ENCODE measurements at places on chromosomes 4 and X.

DNA sequence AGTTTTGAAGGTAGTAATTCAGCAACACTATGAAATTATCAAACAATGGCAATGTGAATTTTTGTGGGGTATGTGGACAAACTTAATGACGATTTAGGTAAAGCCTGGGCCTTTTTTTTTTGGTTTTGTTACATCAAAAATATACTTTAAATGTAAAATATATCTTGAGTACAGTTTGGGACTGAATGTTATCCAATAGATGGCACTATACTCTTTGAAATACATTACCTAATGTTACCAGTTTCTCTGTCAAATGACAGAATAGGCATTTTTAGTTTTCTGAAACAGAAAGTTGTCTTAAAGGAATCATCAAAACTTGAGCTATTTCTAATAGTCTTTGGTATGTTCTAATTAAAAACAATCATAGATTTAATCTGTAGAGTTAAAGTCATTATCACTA, 1651.9 kb downstream of the C4orf33 start:
- DNase-seq = no peak

GRCh38 chrX:110703641-110704040, 92.0 kb downstream of the CHRDL1 start:
- no peak for DNase-seq

- no peak for DNase-seq
Observed at GRCh38 chr4:186689476-186689875, 34.2 kb downstream of the FAT1 start.

DNA sequence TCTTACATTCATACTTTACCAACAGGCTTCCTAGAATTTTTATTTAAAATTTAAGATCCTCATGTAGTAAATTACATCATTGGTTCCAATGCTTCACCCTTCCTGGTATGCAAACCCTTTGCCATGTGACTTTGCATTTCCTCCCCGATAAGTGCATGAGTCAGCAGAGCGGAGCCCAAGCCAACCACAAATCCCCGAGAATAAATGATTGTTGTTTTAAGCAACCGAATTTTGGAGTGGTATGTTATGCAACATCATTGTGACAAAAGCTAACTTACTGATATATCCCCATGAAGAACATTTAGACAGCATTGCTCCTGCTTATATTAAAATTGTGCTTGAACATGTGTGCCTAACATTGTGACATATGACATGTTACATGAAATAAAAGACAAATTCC, 199.4 kb upstream of the DDX53 start:
- DNase-seq = no peak

GRCh38 chrX:15853586-15854079, 980 bp downstream of the AP1S2 start:
- no peak for DNase-seq

DNA sequence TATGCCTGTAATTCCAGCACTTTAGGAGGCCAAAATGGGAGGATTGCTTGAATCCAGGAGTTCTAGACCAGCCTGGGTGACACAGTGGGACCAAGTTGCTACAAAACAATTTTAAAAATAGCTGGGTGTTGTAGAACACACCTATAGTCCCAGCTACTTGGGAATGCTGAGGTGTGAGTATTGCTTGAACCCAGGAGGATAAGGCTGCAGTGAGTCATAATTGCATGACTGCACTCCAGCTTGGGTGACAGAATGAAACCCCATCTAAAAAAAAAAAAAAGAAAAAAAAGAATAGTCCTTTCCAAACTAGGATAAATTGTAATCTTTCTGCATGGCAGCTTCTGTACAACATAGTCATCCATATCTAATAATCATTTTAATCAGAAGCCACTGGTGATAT, 270.1 kb upstream of the INTU start:
- DNase-seq = no peak

DNA sequence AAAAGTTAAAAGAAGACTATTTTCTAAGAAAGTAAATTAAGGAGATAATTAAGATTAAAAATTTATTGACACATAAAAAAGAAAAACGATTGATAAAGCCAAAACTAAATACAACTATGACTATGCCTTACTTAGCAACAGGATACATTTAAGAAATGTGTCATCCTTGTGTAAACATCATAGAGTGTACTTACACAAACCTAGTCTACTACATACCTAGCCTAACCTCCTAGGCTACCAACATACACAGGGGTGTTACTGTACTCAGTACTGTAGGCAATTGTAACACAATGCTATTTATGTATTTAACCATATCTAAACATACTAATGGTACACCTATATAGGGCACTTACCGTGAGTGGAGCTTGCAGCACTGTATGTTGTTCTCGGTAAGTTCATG, 108.3 kb downstream of the ANXA10 start:
- DNase-seq = no peak

DNA sequence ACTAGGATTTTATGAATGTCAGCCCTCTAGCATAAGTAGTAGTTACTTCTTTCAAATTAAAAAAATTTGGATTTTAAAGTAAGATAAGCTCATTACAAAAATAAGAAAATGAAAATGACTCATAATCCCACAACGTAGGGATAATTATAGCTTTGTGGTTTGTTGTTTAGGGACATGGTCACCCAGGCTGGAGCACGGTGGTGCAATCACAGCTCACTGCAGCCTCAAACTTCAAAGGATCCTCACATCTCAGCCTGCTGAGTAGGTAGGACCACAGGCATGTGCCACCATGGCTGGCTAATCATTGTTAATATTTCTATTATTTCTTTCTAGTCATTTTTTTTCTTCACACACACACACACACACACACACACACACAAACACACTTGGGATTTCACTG, 57.6 kb downstream of the PLAC1 start:
- no peak for DNase-seq

GRCh38 chrX:67726018-67726417, 182.2 kb downstream of the AR start:
- DNase-seq = no peak

DNA sequence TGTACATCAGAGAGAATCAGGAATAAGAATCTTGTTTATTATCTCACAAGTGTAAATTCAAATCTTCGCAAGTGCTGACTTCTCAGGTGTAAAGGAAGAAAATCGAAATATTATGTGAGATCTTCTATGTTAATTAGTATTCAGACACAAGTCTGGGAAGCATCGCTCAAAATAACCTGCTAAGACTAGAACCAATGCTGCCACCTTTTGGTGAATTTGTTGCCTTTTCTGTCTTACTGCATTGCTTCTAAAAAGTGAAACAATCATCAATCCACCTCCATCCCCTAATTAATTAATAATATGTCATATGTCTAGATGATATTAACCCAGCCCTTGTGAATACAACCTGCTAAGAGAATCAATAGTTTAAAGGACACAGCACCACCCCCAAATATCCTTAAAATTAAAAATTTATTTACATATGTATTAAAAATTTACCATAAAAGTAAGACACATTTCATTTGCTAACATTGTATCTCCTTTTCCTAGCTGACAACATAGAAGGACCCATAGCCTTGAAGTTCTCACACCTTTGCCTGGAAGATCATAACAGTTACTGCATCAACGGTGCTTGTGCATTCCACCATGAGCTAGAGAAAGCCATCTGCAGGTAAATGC, 3.5 kb downstream of the EPGN start:
- no peak for DNase-seq

DNA sequence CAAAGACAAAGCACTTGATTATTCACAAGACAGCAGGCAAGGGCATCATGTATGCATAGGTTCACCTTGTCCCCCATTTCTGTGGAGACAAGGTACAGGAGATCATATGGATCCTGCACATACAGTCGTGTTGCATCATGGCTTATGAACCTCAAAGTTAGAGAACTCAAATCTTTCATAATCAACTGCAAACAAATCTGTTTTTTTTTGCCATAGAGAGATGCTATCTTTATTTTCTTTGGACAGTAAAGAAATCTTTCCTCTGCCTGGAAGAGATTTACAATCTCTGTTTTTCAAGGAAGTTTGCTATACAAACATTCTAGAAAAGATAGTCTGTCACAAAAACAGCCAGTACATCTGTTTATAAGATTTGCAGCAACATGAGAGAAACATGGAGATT, 578.8 kb downstream of the ANKRD50 start:
- no peak for DNase-seq

- DNase-seq = no peak
Observed at GRCh38 chr4:81137446-81137845, 77.6 kb downstream of the PRKG2 start.

- no peak for DNase-seq
Observed at GRCh38 chrX:41445781-41446358, 1.3 kb upstream of the NYX start.

DNA sequence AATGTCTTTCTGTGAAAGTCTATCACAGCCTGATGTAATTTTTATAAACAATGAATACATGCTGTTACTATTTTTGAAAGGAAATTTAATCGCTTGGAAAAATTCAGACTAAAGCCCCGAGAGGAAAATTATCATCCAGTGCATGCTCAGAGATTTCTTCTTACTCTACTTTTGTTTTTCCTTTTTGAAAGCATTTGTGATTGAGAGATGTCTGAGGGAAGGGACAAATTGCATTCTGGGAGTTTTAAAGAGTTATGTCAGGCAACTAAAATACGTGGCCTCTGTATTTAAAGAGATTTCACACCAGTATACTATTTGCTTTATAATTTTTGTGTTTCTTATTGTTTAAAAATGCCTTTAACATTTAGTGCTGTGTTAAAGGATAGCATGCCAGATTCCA, 1.4 kb upstream of the ZFX start:
- DNase-seq = no peak

DNA sequence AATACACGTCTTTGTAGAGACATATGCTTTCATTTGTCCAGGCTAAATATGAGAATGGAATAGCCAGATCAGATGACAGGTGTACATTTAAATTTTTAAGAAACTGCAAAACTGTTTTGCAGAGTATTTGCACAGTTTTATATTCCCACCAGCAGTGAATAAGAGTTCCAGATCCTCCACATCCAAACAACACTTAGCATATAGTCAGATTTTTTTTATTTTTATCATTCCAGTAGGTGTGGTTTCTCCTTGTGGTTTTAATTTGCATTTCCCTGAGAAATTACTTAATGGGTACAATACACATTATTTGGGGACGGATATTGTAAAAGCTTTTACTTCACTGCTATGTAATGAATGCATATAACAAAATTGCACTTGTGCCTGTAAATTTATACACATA, 56.7 kb upstream of the IRF2 start:
- DNase-seq = no peak

GRCh38 chr4:113591982-113592381, 169.6 kb downstream of the CAMK2D start:
- DNase-seq = no peak
